Stimulated activated CD8-positive, alpha-beta memory T cell treated with anti-CD3 and anti-CD28 coated beads, Interleukin-4, amount 100 ng/mL, for 1 hour (primary cell): ENCODE measurements at places on chromosomes 7 and 10.

DNA sequence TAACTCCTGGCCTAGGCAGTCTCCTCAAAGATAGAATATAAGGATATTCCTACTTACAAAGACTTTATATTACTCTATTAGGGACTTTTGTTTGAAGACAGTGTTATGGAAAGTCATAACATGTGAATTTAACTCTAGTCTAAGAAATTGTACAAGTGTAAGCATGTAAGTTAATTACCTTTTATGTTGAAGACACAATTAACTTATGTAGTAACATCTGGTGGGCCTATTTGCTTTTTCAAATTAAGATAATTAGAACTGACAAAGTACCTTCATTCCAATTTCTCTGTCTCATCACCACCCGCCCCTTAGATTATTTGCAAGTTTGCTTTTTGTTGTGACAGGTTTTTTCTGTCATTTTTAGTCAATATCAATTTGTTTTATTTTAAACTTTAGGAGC, 126.0 kb upstream of the THSD7A start:
- DNase-seq: no peak

GRCh38 chr10:67697724-67698131, 1.7 kb upstream of the CTNNA3 start:
- DNase-seq: no peak

DNA sequence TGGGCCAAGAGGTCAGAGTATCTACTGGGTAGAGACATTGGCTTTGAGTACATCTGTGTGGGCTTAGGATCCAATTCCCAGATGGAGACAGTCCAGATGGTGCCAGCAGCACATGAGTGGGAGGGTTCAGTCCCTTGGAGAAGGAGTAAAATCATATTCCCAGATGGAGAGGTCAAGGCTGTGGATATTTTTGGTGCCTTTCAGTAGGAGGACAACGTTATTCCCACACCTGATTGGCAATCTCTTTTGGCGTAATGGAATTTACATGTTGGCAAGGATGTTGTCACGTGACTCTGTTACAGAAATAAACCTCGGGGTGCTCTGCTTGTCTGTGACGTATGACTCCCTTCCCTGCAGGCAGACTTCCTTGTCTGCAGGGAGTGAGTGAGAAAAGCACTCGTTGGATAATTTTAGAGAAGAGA, 27.6 kb downstream of the NPS start:
- no peak for DNase-seq

DNA sequence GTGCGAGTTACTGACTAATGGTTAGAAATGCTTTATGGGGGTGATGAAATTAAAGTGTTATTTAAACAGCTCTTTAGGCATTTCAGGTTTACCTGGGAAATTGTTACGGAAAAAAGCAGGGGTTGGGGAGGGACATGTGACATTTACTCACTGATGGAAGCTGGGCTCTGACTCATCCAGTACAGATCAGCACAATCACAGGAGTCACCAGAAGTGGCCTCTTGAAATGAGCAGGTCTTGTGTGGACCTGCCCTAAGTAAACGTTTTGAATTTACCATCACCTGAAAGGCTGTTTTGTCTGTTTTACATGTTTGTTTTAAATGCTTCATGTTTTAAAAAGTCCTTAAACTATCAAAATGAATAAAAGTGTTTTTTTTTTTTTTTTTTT, 2.3 kb downstream of the GLRX3 start:
- DNase-seq: no peak

DNA sequence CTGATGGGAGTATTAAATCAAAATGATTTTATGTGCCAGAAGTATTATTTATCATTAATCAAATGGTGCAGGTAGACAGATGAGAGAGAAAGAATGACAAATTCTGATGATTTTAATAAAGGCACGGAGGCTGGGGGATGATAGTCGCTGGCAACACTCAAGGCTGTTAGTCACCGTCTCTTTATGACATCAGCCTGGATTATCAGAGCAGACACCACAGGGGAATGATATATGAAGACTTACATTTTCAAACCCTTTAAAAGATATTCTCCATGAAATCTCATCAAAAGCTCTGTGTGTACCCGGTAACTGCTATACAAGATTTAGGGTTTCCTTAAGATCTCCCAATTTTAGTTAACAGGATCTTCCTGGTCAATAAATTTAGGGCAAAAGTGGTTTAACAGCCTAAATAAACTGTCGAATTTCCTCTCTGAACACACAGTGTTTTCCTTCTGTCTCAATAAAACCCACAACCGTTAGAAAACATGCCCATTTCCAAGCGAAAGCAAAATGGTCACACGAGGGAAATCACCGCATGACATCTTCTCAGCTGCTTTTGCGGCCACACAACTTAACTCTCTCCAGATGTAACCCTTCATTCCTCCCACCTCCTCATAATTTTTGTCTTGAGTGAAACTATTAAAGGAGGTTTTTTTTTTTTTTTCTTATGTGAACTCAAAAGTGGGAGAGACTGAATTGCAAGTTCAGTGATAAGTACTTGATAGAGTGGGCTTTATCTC, 133.2 kb upstream of the FAM171A1 start:
- no peak for DNase-seq

GRCh38 chr10:62919776-62920175, 103.6 kb upstream of the EGR2 start:
- no peak for DNase-seq

GRCh38 chr7:104848138-104848990, 165.6 kb upstream of the KMT2E start:
- DNase-seq: no peak

- no peak for DNase-seq
These were observed 106.7 kb downstream of the TES start for GRCh38 chr7:116316838-116317628.

GRCh38 chr10:104339469-104340110, 1.3 kb upstream of the ITPRIP start:
- DNase-seq: no peak

DNA sequence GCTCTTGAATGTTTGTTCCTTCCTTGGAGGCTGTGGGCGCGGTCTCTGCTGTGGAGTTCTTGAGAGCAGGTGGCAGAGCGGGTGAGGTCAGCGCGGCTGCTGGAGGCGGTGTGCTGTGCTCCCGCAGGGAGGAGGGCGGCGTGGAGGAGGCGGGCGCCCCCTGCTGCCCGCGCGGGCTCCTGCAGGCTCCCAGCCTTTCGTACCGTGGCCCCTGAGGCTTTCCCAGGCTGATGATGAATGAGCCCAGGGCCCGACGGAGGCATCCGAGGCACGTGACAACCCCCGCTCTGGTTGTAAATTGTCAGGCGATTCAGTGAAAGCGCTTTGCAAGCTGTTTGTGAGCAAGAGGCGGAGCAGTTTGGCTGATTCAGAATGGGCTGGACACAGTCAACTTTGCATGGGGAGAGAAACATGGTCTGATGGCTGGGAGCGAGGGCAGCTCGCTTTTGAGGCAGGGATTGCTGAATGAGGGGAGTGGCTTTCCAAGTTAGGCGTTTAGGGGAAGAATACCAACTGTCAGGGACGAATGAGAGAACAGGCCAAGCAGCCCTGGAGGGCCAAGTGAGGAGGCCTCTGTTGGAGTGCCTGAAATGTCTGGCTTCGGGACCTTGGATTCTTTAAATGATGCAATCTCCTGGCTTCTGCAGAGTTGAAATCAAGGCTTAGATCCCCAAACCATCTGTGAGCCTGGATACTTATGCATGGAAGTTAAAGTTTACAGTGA, 46.6 kb downstream of the CDHR3 start:
- peak; percentile 35 for DNase-seq

DNA sequence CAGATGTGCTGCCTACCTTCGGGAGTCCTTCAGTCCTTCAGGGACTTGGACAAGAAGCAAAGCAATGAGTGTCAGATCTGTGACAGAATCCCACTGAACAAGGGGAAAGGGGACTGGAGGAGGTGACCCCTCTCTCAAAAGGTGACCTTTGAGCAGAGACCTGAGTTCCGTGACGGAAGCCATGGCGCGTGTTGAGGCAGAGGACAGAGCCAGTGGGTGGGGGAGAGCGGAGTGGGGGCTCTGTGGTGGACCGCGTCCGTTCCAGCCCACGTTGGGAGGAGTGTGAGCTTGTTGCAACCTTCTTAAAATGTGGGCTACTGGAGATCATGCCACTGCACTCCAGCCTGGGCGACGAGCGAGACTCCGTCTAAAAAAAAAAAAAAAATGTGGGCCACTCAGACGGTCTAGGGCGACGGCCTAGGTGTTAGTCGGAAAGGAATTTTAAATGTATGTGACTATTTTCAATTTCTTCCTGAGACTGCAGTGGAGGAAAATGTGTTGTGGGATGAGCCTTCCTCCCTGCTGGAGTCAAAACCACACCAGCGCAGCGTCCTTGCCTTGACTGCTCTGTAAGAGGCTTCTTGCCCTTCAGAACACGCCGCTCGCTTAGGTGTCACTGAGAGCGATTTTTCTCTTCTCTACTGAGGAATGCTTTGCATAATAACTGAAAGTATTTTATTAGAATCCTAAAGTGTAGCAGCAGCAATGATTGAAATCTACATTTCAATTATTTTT, 272.7 kb downstream of the CELF2 start:
- no peak for DNase-seq

- no peak for DNase-seq
These were observed 138.1 kb downstream of the LRMDA start for GRCh38 chr10:75569506-75569905.

- no peak for DNase-seq
These were observed 22.7 kb downstream of the FAM53B start for GRCh38 chr10:124721330-124722045.

- DNase-seq: no peak
These were observed 312.6 kb upstream of the BMPER start for GRCh38 chr7:33592718-33593117.

- DNase-seq: no peak
These were observed 66.6 kb downstream of the LYZL1 start for GRCh38 chr10:29355411-29355991.

- DNase-seq: no peak
These were observed 82.2 kb upstream of the SCIN start for GRCh38 chr7:12488341-12488740.
